GM06990 (cell line): ENCODE measurements at places on chromosomes 6 and 20.

GRCh38 chr6:158251565-158251964, 60.7 kb upstream of the TULP4 start:
- DNase-seq, result no peak

GRCh38 chr6:168971549-168971948, 282.1 kb downstream of the THBS2 start:
- no peak for DNase-seq

DNA sequence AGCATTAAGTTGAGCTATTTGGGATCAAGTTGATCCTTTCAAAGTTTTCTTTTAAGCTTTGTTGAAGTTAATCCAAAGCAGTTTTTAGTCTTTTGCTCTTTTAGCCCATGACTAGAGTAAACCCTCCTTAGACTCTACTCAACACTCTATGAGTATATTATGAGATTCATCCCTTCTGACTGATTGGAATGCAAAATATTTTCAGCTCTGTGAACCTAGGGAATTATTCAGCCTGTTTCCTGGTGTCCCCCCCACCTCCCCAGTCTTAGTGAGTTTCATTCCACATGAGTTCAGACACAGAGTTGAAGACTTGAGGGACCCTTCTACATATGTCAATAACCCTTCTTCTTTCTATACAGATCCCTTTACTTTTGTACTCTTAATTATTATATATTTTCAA, 413.7 kb downstream of the RFPL4B start:
- DNase-seq, result no peak

DNA sequence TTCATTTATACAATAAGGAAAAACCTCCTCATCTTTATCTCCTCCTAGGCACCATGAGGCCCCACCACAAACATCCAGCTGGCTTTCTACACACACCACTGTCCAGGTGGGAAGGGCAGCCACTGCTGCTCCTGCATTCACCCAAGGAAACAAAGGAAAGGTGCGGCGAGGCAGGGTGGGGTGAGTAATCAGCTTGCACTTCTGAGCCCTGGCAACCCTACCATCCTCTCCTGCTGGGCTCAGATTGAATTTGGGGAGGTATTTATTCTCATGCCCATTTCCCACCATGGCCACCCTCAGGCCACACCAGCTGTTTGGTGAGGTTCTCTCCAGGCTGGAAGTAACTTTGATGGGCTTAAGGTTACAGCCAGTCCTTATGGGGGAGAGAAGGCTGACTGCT, 31.2 kb upstream of the SPDEF start:
- DNase-seq, result no peak

DNA sequence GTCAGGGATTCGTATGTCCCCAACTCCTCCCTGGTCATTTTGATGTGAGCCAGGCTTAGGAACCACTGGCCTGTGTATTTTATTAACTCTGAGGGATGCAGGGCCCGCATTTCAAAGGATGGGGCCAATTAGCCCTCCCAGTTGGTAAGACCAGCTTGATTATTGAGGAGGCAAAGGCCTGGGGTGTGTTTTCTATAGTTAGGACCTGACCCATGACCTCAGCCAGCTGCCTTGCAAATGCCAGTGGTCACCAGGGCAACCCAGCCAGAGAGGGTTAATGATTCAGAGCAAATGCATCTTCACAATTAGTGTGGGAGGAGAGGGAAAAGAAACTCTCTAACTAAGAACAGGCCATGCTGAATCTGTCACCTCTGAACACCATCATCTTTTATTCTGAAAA, 835.4 kb downstream of the MAFB start:
- no peak for DNase-seq

DNA sequence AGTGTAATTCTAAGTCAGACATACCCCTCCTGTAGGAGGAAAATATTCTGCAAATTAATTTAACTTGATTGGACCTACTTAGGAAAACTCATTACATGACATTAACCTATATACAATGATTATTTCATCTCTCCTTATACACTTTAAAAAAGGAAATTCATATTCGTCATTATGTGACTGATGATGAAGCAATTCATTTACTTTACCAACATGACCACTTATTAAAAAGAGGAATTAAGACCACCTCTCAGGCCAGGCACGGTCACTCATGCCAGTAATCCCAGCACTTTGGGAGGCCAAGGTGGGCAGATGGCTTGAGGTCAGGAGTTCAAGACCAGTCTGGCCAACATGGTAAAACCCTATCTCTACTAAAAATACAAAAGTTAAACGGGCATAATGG, 11.6 kb downstream of the AKIRIN2 start:
- no peak for DNase-seq
